ENCODE measurements at places on chromosomes 7 and 10.
A peak's percentile ranks its signal among the peaks of the same experiment; 100 is the strongest.

DNA sequence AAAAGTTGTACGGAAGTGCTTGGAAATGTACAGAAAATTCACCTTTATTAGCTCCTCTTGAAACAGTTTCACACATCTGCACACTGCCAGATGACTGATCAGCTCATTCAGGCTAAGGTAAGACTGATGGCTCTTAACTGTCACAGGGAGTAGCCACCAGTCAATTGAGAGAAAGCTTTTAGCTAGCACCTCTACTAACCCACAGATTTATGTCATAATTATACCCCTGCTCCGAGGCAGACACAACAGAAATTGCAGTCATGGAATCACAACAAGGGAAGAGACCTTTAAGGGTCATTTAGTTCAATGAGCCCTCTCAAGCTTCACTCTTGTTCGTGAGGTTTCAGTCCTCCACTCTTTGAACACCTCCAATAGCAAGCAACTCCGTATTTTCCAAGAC is 235.4 kb downstream of the TRIL start:
- DNase-seq: no peak

DNA sequence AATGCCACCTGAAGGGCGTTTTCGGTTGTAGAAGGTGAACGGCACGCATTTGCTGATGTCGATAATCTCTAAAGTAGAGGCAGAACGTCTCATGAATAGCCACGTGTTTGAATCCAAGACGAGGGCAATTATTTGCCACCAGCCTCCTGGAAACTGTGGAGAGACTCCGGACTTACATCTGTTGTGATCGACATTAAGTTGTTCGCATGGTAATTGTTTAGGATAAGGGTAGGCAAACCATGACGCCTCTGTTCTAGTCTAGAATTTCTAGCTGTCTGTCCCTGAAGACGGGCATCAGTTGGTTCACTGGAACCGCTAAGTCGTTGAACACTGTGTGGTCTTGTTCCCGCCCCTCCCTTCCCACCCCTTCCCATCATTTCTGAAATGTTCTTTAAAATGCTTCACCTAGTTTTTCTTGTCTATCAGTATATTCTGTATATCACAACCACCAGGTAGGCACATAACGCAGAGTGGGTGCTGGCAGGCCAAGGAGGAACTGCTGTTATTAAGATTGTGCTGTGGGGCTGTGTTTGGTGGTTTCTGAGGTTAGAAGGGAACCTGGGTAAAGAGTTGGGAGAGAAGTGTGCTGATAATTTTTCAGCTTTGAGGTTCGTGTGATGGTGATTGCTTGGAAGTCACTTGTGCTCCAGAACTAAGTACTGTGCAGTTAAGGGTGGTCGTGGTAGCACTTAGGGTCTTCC is 1.2 kb downstream of the UBE3C start:
- DNase-seq: no peak

- DNase-seq: no peak
These were observed 83.6 kb downstream of the TMEM106B start for GRCh38 chr7:12294701-12295100.

DNA sequence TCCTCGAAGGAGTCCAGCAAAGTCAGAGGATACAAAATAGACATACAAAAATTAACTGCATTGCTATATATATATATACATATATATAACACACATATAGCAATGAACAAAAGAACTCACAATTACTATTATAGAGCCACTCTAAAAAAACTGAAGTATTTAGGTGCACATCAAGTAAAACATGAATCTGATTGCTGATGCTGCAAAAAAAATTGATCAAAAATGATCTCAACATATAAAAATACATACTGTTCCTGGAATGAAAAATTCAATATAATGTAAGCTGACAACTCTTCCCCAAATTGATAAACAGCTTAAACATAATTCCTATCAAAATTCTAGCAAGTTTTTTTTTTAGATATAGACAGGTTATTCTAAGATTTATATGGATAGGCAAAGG is 126.8 kb downstream of the ALOX5 start:
- no peak for DNase-seq

DNA sequence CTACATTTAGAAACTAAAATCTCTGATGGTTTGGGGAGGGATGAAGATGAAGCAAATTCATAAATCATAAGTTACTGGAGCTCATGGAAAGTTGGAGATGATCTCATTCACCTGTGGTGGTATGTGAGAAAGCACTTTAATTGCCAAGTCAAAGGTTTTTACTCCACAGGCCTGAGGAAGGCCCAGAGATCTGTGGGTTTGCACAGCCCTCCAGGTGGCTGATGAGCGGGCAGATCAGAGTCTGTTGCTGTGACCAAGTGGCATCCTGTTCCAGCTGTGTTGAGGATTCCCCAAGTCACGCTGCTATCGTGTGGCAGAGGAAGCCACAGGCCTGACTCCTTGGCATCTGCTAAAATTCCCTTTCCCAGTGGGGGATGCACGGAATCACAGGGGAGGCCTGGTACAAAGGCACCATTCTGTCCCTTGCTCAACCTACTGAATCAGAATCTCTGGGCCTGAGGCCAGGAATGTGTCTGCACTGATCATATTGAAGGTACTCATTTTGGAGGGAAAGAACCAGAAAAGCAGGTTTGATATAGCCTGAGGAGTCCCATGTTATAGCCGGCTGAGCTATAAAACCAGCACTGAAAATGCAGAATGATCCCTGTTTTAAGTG is 19.7 kb upstream of the DDC start:
- DNase-seq: no peak

DNA sequence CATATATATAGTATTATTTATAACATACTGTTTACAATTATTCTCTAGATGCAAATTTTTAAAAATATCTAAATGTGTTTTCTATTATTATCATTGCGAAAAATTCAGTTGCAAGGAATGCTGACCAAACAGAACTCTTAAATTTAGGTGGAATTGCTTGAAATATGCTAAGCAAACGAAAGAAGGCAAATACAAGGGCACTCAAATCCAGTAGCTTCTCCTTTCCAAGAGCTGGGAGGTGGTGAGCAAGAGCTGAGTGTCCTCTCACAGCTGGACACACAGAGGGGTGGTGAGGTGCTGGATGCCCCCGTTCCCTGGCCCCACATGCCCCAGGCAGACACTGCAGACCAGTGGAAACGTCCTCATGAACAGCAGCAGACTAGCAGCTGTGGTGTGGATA is 166.0 kb downstream of the TAX1BP1 start:
- no peak for DNase-seq

GRCh38 chr10:7866176-7866575 is 47.9 kb downstream of the TAF3 start:
- DNase-seq: no peak

DNA sequence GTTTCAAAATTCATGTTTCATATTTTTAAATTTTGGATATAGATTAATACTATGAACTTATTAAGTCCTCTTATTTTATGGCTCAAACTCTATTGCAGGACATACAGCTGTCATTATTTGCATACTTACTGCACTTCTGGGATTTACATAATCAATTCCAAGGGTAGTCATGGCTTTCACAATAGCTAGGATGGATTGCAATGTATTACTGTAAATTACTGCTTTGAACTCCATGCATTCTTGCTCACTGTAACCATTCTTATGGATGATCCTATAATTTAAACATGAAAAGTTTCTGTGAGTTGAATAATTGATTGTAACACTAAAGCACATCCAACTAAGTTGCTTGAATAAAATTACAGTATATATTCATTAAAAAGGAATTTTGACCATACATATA is 23.5 kb downstream of the GNAT3 start:
- no peak for DNase-seq

DNA sequence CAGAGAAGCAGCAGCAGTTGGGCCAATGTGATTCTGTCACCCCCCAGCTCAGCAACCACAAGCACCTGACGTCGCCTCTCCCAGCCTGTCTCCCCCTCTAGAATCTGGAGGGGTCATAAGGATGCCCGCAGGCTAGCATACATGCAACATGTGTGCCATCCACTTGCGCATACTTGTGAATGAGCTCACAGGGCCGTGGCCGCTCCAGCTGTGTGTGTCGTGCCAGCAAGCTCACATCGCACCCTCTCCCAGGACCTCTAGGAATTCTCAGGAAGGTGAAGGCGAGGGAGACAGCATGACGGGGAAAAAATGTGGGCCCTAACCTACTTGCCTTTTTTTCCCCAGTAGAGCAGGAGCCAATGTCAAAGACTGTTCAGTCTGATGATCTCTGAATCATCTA is 80.3 kb downstream of the STRA8 start:
- DNase-seq: no peak

GRCh38 chr7:922334-923107 is 32.0 kb downstream of the ADAP1 start:
- DNase-seq: peak; percentile 16

DNA sequence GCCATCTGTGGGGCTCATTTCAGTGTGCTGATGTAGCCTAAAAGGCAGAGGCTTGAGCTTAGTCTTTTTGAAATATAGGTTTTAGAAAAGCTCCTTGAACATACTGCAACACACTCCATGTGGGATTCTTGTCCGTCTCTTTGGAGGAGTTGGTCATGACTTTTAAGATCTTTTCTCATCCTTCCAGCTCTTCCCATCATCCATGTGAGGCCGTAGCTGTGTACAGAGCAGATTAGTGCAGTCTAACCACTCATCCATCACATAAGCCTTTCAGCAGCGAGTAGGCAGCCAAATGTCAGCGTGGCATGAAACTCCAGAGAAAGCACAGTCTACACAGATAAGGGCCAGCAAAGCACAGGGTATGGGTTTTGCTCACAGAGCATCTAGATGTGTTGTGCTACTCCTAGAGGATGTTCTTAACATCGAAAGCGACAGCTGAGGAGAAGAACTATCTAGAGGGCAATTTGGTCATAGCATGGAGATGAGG is 28.1 kb upstream of the NPVF start:
- no peak for DNase-seq

DNA sequence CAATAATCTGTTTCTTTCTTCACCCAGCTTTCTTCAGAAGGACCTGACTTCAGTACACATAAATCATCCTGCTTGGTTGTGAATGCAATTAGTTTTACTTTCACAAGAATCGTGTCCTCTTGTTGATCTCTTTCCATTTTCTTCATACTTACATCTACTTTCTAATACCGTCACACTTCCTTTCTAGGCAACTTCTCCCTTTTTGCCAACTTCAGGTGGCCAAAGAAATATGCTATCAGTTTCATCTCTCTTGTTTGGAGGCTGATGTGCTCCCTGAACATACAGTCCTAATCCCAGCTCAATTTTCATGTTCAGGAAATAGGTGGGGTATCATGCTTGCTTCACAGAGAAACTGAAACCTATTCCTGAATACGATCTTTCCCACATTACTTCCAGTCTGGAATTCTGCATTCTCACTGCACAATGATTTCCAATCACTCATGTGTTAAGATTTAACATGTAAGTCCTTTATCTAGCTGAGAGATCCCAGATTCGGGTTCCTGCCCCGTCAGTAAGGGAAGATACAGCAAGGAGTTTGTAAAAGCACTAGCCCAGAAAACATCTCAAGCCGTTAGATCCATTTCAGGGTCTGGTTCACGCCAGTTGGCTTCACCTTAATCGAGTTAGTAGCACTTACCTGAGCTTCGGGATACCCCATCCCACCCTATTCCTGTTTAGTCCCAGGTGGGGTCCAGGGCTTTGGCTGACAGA is 994 bp downstream of the SLC25A28 start:
- no peak for DNase-seq

DNA sequence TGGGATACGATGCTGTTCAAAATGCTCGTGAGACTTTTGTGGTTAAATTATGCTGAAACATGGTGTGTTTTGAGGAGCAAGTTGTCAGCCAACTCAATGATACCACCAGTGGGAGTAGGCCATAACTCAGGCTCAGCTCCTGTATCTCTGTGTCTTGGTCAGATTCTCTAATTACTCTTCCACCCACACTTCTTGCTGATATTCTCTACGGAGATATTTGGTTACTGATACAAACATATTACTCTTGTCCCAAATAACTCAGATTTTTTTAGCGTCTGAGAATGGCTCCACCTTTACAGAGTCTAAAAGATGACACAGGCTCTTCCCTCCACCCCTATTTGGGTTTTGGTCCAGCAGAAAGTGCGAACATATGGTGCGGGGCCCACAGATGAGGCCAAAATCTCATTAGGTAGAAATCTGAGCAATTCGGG is 168.9 kb downstream of the PKD1L1 start:
- DNase-seq: no peak

DNA sequence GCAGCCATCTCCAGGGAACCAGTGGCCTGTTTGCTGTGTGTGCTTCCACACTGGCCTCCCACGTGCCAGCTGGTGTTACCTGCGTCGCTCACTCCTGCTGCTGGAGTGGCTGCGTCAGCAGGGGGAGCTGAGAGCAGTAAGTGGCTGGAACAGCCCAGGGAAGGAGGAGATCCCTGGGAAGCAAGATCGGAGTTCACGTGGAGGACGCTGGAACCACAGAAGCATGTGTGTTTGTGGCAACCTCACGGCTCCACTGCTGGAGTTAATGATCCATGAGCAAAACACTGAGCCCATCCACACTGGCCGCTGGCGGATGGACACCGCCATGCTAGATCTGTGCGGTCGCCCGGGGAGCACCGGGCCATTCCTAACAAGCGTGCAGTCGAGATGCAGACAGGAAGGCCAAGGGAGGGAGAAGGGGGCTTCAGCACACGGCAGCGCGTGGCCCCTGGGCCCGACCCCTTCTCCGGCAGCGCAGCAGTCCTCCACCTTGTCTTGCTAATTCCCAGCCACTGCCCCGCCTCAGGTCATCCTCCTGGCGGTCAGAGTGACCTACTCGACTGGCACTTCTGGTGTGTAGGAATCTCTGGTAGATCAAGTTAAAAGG is 68.5 kb upstream of the EEPD1 start:
- DNase-seq: no peak

GRCh38 chr10:72702868-72703581 is 11.1 kb downstream of the MCU start:
- no peak for DNase-seq

- no peak for DNase-seq
These were observed 263.4 kb downstream of the CDC14C start for GRCh38 chr7:49187543-49188268.

DNA sequence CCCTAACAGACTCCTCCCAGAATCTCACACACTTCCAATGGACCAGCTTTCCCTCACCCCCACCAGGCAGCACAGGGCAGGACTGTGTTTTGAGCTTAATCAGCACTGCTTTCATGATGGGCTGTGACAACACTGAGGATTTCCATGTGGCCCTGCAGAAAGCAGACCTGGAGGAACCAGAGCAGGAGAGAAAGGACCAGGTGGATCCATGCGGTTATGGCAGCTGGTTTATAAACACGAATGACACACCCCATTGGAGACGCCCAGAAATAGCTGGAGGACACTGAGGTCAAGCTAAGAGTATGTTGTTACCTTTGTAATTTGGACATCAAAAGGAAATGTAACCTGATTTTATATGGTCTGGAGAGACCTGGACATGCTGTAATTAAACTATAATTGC is 31.7 kb upstream of the HERPUD2 start:
- DNase-seq: no peak

Measured in effector CD4-positive, alpha-beta T cell (primary cell).